Kidney capillary endothelial cell (primary cell): ENCODE measurements at places on chromosomes 11 and 22.

- no peak for DNase-seq
These were observed 324.5 kb downstream of the LRRC4C start for GRCh38 chr11:41134971-41135370.

DNA sequence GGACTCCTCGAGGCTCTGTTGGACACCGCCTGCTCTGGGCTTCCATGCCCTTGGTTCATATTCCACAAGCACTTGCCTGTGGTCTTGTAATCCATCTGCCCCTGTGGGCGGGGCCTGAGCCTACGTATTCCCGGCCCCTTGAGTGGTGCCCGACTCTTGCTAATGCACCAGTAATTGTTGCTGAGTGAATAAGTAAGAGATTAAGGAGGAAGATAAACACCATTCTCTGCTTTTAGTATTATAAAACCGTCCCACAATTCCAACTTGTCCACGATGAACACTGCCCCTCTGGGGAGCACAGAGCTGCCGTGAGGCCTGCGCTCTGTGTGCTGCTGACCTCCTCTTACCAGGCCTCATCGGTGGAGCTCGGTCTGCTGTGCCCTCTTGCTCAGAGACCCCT lies 50.3 kb downstream of the MICAL2 start:
- DNase-seq, result no peak

GRCh38 chr11:94655291-94655690 lies 88.1 kb downstream of the PIWIL4 start:
- DNase-seq, result no peak

GRCh38 chr11:95884376-95884775 lies 39.5 kb downstream of the MTMR2 start:
- DNase-seq, result peak; percentile 26

GRCh38 chr11:103257360-103257759 lies 148.1 kb downstream of the DYNC2H1 start:
- DNase-seq, result peak; percentile 61

- peak; percentile 1 for DNase-seq
These were observed 186.6 kb downstream of the ADAMTS15 start for GRCh38 chr11:130634961-130635473.

DNA sequence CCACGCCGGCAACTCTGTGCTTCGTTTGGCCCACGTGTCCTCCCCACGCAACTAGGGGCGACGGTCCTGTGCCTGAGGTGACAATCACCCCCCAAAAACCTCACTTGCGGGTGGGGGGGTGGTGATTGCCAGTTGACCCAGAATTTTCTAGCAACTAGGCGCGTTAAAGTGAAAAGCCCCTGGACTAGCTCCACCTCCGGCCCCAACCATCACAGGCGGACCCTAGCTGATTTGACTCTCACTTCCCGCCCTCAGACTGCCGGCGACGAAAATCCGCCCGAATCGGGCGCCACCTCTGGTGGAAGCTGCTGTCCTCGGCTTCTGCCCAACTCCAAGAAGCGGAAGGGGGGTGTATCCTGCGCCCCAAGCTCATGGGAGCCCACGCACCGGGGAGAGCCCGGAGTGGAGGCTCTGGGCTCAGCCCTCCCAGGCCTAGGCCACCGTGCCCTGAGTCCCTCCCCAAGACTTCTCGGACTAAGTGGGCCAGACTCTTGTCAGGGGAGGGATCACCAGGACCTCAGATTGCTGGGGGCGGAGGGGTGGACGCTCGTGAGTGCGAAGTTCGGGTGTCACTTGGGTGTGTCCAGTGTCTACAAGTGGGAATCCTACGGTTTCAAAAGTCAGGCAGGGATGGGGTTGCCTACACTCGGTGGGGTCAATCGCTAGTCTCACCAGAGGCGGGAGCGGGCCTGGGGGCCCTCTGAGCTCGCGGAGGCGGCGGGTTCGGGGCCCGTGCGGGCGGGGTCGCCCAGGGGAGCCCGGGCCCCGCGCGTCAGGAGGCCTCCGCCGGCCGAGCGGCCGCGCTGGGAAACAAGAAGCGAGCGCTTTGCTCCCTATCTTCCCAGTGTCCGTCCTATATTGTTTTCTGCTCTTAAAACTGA lies 12.3 kb downstream of the PAX6 start:
- DNase-seq, result no peak

GRCh38 chr11:91608677-91609076 lies 615.9 kb upstream of the FAT3 start:
- DNase-seq, result peak; percentile 20

- no peak for DNase-seq
These were observed 17.3 kb downstream of the RNF121 start for GRCh38 chr11:71946144-71946571.

DNA sequence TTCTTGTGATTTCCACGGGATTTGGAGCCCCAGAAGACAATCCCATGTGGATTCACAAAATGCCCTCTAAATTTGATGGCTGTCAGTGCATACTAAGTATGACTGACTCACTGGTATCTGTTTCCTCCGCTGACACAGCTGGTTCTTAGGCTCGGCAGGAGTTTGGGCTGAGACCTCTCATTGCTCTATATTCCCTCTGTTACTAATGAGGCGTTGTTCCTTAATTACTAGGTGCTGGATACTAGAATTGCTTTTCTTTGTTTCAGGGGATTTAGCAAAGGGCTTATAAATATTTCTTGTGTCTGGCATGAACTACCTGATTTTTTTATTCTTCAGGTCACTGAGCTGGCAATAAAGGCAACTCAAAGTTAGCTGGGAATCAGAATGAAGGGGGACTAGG lies 53.2 kb upstream of the EHF start:
- no peak for DNase-seq

DNA sequence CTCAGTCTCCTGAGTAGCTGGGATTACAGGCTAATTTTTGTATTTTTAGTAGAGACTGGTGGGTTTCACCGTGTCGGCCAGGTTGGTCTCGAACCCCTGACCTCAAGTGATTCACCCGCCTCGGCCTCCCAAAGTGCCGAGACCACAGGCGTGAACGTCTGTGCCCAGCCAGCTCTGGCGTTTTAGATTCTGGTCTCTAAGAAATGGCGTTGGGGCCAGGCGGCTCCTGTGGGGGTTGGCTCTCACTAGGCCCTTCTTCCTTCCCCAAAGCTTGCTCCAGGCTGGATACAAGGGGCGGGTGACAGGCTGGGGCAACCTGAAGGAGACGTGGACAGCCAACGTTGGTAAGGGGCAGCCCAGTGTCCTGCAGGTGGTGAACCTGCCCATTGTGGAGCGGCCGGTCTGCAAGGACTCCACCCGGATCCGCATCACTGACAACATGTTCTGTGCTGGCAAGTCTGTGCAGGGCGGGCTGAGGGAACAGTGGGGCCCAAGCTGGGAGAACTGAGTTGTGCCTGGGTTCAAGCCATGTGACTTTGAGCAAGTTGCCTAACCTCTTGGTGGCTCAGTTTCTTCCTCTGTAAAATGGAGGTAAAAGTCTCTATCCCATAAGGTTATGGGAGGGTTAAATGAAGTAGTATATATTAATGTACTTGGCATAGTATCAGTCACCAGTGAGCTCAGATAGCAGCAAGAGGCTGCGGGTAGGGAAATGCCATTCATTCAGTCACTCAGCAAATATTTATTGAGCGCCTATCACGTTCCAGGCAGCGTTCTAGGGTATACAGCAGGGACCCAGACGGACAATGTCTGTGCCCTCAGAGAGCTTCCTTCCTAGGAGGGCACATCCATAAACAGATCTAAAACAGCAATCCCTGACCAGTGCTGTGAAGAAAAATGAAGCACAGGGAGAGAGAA lies 10.4 kb downstream of the F2 start:
- DNase-seq, result no peak

GRCh38 chr11:66604155-66604554 lies 11.2 kb downstream of the CCS start:
- DNase-seq, result no peak

DNA sequence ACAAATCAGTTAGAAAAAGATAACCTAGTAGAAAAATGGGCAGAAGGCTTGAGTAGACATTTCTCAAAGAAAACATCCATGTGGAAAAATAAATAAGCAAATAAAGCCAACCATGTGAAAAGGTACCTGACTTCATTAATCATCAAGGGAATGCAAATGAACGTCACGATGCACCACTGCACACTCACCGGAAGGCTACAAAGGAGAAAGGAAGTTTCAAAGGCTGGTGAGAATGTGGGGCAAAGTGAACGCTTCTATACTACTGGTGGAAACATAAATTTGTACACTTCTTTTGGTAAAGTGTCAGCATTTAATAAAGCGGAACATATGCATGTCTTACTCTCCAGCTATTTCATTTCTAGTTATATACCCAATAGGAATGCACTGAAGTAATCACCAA lies 166.8 kb downstream of the CSNK2A3 start:
- DNase-seq, result no peak

DNA sequence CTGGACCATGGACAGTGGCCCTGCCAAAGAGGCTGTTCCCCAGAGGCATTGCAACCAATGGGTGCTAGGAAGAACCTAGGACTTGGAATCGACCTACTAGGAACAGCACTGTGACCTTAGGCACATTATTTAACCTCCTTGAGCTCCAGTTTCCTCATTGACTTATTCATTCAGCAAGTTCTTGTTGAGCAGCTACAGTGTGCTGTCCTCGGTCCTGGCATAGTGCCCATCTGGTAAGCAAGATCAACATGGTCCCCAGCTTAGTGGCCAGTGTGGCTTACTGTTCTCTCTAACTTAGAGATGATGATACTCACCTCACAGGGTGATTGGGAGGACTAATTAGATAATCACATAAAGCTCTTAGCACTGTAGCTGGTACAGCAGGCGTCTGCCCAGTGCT lies 8.2 kb downstream of the ABCG4 start:
- DNase-seq, result no peak

- DNase-seq, result peak; percentile 77
These were observed 43.4 kb upstream of the PRDM11 start for GRCh38 chr11:45102810-45103621.

DNA sequence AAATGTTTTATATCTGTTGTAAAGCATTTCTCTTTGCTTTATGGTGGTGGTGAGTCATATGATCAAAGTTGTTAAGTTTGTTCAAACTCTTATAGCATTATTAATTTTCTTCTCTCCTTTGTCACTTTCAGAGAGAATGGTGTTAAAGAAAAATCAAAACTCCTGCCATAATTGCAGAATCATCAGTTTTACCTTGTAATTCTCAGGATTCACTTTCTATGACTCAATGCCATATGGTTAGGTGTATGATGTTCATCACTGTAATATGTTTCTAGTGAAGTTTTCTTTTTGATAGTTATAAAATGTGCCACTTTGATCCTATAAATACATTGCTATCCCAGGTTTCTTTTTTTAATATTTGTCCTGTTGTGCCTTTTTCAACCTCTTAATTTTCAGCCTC lies 13.7 kb upstream of the KDM4E start:
- no peak for DNase-seq

GRCh38 chr11:115525531-115526006 lies 21.4 kb upstream of the CADM1 start:
- DNase-seq, result no peak

GRCh38 chr11:19232910-19233503 lies 7.7 kb downstream of the E2F8 start:
- peak; percentile 96 for DNase-seq

GRCh38 chr22:48382197-48382596 lies 1445.5 kb downstream of the BRD1 start:
- DNase-seq, result no peak

DNA sequence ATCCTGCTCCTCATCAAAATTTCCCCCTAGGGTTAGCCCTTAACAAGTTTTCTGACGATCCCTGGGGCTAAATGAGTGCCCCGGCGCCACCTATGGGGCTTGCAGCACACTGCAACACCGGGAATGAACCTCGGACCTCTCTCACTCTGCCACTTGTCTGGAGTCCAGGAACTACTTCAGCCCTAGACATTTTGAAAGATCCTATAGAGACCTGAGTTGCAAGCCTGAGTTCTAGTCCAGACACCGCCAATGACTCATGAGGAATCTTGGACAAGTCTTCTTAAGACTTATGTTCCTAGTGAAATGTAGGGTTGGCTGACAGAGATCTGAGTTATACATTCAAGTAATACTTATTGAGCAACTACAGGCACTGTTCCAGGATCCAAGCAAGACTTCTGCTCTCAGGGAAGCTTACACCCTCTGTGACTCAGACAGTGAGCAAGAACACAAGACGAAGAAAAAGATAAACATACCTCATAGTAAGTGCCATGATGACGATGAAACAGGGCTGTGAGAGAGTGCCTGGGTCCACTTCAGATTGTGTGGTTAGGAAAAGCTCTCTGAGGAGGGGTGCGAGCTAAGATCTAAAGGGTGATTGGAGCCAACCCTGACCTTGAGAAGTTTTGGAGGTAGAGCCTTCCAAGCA lies 10.2 kb upstream of the STK33 start:
- DNase-seq, result peak; percentile 66

GRCh38 chr11:117187007-117187406 lies 8.5 kb downstream of the SIDT2 start:
- no peak for DNase-seq

- no peak for DNase-seq
These were observed 4.3 kb downstream of the ASRGL1 start for GRCh38 chr11:62341588-62341987.

GRCh38 chr11:86370922-86371594 lies 3.6 kb upstream of the CCDC81 start:
- peak; percentile 87 for DNase-seq

- no peak for DNase-seq
These were observed 1056.1 kb downstream of the LRRC4C start for GRCh38 chr11:40403321-40403720.

DNA sequence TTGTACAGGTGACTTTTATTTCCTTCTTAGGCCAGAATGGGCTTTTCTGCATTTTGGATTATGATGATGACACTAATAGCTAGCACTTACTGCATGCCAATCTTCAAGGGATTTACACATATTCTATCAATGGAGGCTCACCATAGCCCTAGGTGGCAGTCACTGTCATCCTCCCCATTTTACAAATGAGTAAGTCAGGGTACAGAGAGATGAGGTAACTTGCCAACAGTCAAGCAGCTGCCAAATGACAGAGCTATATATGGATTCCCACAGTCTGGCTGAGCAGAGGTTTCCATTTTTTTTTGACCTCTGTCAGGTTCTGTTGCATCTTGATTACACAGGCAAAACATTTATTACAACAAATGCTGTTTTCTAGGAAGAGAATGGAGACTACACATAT lies 23.8 kb upstream of the C11orf96 start:
- no peak for DNase-seq

GRCh38 chr11:102283116-102283485 lies 34.2 kb upstream of the BIRC3 start:
- DNase-seq, result no peak

DNA sequence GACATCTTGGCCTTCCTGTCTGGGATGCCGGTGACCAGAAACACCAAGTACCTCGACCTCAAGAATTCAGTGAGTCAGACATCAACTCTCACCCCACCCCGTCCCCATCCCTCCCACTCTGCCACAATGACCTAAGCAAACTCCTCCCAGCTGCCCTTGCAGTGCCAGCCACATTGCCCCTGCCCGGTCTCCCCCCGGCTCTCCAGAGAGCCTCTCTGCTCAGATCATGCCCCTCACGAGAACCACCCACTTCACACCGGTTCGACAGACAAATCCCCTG lies 23.6 kb upstream of the MYRF start:
- DNase-seq, result no peak

GRCh38 chr22:23893121-23893944 lies 850 bp upstream of the MIF start:
- DNase-seq, result no peak

GRCh38 chr11:76564364-76564763 lies 106.2 kb downstream of the LRRC32 start:
- DNase-seq, result no peak

- DNase-seq, result no peak
These were observed 368.3 kb upstream of the SYN3 start for GRCh38 chr22:33426451-33426850.
